ENCODE measurements at places on chromosomes 4 and X. TPM values are rescaled to one million over a fixed set of nuclear protein-coding genes. Genes with fewer than 3 reads are reported as not detected.

Gene PTPN13
- total RNA-seq = 12.6 TPM

Gene RPL34
- total RNA-seq = 1,195 TPM

Gene TLR6
- total RNA-seq = 2.5 TPM

Gene ZDHHC9
- 41.0 TPM for total RNA-seq

Gene NLGN4X
- total RNA-seq = 1.3 TPM

Gene NHSL2
- total RNA-seq = 2.0 TPM

Gene F9
- not detected for total RNA-seq

Gene RAB39B
- total RNA-seq = 0.35 TPM

Gene MAP9
- 8.1 TPM for total RNA-seq
